ENCODE measurements at places on chromosomes 6 and 20. TPM values are rescaled to one million over a fixed set of nuclear protein-coding genes. Genes with fewer than 3 reads are reported as not detected.

The E2F1 gene
- total RNA-seq: 1.8 TPM

- no peak for DNase-seq
Observed at GRCh38 chr20:63463400-63464288, 8.8 kb downstream of the KCNQ2 start.

GRCh38 chr6:21161707-21162106 lies 431.8 kb upstream of the SOX4 start:
- no peak for DNase-seq

The MOG gene
- 5.4 TPM for total RNA-seq

DNA sequence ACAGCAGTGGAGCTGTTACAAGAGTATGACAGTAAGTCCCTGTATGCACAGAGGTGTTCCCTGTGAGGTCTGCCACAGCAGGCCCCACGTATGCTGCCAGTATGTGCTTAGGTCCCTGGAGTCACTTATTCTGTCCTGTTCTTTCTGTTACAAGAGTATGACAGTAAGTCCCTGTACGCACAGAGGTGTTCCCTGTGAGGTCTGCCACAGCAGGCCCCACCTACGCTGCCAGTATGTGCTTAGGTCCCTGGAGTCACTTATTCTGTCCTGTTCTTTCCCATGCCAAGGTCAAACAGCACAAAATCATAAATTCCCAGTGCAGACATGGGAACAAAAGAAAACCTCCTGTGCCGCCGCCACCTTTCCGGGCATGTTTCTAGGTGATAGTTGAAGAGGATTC lies 192.2 kb downstream of the SASH1 start:
- no peak for DNase-seq

DNA sequence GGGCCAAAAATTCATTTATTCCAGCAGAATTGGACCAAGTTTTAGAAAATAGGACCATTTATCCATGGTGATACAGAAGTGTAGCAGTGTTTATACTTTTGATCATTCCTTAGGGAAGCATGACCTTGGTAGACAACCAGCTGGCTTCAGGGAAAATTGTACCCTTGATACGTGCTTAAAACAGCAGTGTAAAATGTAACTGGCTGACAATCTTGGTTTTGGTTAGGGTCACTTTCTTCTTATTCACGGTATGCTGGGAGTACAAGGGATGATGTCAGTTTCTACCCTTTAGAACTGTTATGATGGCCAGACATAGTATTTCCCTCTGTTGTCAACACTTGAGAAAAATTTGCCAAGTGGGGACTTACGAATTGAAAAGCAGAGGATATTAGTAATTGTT lies 157.1 kb downstream of the BCKDHB start:
- DNase-seq: no peak

GRCh38 chr6:107360476-107360875 lies 98.9 kb downstream of the PDSS2 start:
- DNase-seq: no peak

GRCh38 chr6:35605600-35605999 lies 83.1 kb downstream of the FKBP5 start:
- no peak for DNase-seq

The ZNF311 gene
- total RNA-seq: 0.30 TPM

GRCh38 chr6:35392773-35393672 lies 50.7 kb downstream of the PPARD start:
- no peak for DNase-seq

The OR2J3 gene
- not detected for total RNA-seq

GRCh38 chr6:132354517-132355167 lies 46.6 kb downstream of the MOXD1 start:
- no peak for DNase-seq

The LPIN3 gene
- total RNA-seq: 22.9 TPM

DNA sequence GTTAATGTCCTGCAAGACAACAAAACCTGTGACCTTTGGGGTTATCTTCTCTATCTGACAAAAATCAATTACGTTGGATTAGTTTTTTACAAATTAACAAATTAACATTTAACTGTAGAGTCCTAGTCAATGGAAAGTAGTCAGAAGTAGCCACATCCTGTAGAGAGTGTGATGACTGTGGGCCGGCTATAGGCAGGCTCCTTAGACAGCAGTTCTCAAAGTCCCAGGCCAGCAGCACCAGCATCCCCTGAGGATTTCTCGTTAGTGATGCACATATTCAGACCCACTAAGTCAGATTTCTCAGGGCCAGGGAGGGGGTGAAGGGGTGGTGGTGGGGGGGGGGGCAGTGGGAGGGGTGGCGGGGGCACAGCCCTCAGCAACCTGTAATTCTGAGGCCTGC lies 37.2 kb downstream of the ZNF341 start:
- no peak for DNase-seq

DNA sequence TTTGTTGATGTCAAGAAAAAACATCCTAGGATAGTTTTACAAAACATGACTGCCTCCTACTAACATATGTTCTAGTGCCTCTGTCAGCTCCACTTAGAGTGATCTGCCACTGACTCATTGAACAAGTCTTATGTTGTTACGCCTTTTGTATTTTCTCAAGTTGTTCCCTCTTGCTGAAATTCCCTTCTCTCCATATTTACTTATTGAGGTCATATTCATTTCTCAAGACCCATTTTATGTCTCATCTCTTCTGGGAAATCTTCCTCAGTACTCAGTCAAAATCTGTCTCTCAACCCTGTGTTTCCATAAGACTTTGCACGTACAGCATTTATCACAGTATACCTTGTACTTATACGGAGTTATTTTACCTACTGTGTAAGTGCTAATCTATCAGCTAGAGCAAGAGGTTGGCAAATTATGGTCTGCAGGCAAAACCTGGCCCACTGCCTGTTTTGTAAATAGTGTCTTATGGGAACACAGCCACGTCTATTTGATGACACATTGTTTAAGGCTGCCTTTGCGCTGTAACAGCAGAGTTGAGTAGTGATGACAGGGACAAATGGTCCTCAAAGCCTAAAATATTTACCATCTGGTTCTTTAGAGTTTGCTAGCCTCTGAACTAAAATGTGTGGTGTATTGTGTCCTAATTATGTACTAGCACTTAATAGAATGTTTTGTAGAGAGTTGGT lies 83.4 kb downstream of the ADGRB3 start:
- DNase-seq: peak; percentile 28

GRCh38 chr6:135325624-135326424 lies 144.7 kb downstream of the MYB start:
- no peak for DNase-seq

- no peak for DNase-seq
Observed at GRCh38 chr6:107616775-107617174, 126.9 kb downstream of the SOBP start.

DNA sequence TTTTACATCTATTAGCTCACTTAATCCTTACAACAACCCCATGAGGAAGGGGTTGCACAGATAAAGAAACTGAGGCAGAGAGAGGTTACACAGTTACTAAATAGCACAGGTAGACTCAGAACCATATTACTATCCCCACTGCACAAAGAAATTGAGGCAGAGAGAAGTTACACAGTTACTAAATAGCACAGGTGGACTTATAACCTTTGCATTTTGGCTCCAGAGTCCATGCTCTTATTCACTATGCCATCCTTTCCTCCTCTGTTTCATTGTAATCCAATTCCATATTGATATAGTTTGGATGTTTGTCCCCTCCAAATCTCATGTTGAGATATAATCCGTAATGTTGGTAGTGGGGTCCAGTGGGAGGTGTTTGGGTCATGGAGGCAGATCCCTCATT lies 3.5 kb downstream of the TDP2 start:
- no peak for DNase-seq

The CTCFL gene
- not detected for total RNA-seq

DNA sequence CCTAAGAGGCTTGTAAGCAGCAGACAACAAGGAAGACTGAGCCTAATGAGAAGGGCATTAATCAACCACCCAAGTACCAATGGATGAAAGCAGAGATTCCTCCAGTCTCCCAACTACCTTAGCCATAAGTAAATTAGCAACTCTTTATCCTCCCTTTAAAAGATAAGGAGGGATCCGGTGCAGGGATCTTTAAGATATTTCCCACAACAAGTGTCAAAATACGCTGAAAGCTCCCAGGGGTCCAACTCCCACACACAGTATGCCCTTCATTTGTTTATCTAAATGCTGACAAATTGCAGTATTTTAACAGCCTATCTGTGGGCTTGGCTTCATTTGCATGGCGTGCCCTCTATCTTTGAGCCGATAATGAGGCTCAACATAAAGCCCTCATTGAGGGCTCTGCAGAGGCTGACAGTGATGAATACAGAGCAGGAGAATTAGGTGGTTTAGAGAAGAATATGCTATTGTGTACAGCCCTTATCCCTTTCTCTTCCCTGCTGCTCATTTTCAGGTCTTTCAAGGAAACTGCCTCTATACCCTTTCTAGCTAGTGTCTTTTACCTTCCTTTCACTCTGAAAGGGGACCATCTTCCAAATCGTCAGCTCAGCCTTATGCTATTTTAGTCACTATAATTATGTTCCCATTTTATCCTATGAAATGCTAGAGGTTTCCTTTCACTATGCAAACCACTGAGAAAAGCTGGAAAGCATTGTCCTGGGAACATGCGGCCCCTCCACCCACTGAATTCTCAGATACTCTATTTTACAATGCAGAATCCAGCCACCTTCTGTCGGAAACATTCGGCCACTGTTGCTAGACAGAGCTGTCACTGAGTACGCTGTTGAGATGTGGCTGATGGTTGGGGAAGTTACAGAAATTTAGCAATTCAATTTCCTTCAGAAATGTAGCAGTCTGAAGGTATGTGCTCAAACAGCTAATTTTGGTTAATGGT lies 575.2 kb upstream of the JAG1 start:
- DNase-seq: no peak

DNA sequence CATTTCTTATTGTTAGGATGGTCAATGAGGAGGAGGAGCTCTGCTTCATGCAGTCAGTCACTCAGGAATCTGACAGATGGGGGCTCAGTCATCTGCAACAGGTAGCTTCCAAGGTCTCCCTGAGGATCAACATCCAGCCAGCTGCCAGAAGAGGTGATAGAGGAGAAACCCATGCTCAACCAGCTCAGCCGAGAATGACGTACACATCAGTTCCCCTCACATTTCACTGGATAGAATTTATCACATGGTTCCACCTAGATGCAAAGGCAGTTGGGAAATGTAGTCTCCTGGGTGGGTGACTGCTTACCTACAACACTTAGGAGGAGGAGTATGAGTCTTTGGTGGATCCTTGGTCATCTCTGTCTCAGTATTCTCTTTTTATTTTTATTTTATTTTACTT lies 144.5 kb downstream of the CEBPB start:
- no peak for DNase-seq

GRCh38 chr6:112016320-112016719 lies 37.6 kb upstream of the CCN6 start:
- peak; percentile 36 for DNase-seq
